Stimulated activated CD8-positive, alpha-beta memory T cell treated with anti-CD3 and anti-CD28 coated beads, Interleukin-4, amount 100 ng/mL, for 1 hour (primary cell): ENCODE measurements at places on chromosomes 7 and 10.

DNA sequence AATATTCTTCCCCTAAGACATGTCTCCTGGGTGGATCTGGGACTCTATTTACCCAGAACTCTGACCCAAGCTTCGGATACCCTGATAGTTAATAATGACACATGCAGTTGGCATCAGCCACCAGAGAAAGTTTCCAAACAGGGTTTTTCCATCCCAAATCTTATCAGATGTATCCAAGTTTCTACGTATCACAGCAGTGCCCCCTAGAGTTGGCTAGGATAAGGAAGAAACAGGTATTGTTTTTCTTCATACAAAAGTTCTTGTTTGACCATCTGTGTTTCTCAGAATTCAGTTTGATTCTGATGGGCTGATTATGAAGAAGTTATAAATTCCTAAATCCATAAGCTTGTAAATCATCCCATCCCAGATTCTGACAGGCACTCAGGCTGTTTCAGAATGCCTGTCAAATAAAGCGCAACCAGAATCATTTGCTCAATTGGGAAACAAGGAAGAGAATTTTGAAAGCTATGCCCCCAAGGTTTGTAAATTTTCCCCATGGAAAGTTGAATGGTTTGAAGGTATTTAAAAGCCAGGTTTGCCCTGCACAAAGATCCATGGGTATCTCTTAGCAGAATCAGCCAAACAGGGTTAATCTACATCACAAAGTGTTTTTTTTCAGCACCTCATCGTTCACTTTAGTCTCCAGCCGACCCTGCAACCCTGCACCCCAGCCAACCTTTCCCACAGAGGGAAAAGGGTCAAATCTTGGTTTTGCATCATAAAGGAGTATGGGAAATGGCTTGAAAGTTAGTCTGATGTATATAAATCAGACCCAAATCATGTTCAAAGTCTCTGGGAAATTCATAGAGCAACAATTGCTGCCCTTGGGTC is 47.4 kb downstream of the NRAP start:
- no peak for DNase-seq

DNA sequence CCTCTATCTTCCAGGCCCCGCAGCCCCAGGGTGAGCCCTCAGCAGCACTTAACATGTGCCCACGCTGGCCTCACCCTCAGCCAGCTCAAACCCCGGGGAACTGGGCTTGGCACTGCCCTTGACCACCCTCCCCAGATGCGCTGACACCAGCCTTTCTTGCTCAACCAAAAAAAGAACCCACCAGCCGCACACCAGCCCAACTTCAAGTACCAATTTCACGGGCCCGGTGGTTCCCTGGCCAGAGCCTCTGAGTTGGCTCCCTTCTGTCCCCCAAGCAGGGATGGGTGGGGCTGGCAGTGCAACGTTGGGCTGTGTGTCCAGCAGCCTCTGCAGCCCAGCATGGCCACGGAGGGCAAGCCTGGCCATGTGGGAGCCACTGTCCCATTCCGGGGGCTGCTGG is 96.3 kb downstream of the COL13A1 start:
- no peak for DNase-seq

- DNase-seq, result no peak
These were observed 74.5 kb downstream of the CCDC6 start for GRCh38 chr10:59831658-59832503.

- no peak for DNase-seq
These were observed 121.9 kb downstream of the GFRA1 start for GRCh38 chr10:116151076-116151475.

DNA sequence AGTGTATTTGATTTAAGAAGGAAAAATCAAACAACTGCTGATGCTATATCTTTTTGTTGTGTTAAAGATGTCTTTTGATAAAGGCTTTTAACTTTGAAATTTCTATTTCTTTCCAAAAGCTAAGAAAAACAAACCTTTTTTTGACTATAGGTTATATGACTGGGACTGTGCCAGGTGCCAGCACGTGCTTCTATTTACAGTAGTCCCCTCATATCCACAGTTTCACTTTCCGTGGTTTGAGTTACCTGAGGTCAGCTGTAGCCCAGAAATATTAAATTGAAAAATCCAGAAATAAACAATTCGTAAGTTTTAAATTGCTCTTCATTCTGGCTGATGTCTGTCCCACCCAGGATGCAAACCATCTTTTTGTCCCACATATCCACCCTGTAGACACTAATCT is 104.3 kb downstream of the BBS9 start:
- no peak for DNase-seq

GRCh38 chr10:92187101-92187500 is 103.8 kb downstream of the CPEB3 start:
- DNase-seq, result no peak

DNA sequence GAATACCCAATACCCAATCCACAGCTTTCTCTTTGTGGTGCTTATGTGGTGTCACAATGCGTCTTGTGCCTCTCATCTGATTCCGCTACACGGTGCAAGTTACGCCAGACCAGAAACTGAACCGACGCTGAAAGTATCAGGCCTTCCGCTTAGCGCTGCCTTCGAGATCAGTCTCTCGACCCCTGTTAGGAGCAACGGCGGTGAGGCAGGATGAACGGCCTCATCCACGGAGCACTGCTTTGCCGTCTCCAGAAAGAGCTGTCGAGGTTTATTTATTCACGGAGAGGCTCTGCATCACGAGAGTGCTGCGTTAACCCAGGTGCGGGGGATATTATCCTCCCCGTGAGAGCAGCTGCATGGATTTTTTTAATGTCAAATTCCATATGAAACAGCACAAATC is 464.3 kb downstream of the DNAJB6 start:
- DNase-seq, result no peak

GRCh38 chr7:44289341-44290251 is 35.8 kb downstream of the CAMK2B start:
- no peak for DNase-seq

- no peak for DNase-seq
These were observed 5.6 kb upstream of the AS3MT start for GRCh38 chr10:102863660-102864059.

DNA sequence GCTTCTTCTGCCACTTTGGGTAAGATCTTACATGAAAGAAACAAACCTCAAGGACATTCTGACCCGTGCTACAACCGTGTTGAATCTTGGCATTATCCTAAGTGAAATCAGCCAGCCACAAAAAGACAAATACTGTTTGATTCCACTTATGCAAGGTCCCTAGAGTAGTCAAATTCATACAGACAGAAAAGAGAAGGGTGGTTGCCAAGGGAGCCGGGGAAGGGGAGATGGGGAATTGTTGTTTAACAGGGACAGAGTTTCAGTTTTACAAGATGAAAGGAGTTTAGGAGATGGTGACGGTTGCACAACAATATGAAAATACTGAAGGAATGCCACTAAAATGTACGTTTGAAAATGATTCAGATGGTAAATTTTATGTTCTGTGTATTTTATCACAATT is 12.2 kb upstream of the CLEC2L start:
- DNase-seq, result no peak

GRCh38 chr10:1037098-1037497 is 11.4 kb upstream of the IDI2 start:
- no peak for DNase-seq

GRCh38 chr10:75426880-75427279 is 4.5 kb upstream of the LRMDA start:
- DNase-seq, result no peak

DNA sequence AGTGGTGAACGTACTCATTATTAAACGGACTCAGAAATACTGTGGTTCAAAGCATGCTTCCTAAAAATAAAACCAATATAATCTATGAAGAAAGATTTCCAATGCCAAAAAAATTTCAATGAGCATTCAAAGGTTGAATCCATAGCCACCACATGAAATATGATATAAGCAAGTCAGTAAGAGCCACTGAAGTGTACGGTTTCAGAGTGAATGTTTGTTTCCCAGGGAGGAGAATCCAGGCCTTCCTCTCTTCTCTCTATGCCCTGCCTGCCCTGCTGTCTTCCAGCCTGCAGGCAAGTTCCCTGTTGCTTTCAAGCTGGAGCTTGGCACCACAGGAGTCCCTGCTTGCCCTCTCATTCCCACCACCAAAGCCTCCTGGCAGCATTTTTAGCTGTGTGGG is 1171.6 kb upstream of the C7orf33 start:
- DNase-seq, result no peak

- DNase-seq, result no peak
These were observed 23.0 kb downstream of the ADGRA1 start for GRCh38 chr10:133110609-133111275.

- no peak for DNase-seq
These were observed 94.0 kb downstream of the ELMO1 start for GRCh38 chr7:37354656-37355131.

DNA sequence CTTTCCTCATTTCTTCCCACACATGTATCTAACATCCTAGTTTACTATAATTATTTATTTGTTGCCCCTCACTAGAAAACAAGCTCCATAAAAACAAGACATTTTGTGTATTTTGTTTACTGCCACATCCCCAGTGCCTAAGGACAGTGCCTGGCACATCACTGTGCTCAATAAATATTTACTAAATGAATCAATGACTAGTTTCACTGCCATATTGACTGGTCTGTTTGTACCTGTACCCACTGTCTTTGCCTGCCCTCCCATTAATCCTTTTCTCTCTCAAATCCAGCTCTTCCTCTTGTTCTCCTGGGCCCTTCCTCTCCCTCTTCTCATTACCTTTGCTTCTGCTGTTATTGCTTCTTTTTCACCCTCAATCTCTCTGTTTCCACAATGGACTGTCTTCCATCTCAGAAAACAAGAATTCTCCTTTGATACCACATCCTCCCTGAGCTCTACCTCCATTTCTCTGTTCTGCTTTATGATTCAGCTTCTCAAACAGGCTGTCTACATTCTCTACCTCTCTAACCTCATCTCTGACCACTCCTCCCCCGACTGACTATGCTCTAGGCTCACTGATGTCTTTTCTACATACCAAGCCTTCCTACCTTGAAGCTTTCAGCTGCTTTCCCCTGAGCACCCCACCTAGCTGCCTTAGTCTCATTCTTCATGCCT is 8.3 kb upstream of the FAM133B start:
- no peak for DNase-seq

GRCh38 chr10:89942217-89942616 is 240.8 kb downstream of the KIF20B start:
- no peak for DNase-seq

DNA sequence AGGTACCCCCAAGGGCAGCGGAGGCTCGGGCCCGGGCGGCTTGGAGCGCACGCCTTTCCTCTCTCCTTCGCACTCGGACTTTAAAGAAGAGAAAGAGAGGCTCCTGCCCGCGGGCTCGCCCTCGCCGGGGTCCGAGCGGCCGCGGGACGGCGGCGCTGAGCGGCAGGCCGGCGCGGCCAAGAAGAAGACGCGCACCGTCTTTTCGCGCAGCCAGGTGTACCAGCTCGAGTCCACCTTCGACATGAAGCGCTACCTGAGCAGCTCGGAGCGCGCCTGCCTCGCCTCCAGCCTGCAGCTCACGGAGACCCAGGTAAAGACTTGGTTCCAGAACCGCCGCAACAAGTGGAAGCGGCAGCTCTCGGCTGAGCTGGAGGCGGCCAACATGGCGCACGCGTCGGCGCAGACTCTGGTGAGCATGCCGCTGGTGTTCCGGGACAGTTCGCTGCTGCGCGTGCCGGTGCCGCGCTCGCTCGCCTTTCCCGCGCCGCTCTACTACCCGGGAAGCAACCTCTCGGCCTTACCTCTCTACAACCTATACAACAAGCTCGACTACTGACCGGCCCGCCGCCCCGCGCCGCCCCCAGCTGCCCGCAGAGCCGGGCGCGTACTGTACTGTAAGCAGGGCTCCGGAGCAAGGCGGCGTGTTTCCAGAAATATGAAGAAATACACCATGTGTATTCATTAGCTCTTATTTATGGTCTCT is 1.8 kb downstream of the HMX2 start:
- no peak for DNase-seq

DNA sequence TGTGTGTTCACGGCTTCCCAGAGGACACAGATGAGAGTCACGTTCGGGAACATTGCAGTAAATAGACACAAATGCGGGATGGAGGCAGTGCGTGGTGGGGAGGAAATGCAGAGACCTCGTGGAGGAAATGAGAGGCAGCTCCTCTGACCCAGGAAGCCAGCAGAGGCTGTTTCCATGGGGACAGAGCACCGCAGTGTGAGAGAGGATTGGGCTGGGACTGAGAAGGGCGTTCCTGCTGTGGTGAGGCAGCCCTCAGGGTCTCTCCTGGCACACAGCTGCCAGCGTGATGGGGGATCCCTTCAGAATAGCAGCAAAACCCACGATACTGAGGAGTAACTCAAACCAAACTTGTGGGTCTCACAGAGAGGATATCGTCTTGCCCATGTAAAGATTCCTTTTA is 21.7 kb upstream of the BHLHA15 start:
- DNase-seq, result no peak

GRCh38 chr7:73489976-73490375 is 32.1 kb downstream of the BAZ1B start:
- no peak for DNase-seq
